Spleen (tissue), 13 donors: ENCODE measurements at places on chromosomes 12 and 14. TPM values are rescaled to one million over a fixed set of nuclear protein-coding genes. Genes with fewer than 3 reads are reported as not detected.

DNA sequence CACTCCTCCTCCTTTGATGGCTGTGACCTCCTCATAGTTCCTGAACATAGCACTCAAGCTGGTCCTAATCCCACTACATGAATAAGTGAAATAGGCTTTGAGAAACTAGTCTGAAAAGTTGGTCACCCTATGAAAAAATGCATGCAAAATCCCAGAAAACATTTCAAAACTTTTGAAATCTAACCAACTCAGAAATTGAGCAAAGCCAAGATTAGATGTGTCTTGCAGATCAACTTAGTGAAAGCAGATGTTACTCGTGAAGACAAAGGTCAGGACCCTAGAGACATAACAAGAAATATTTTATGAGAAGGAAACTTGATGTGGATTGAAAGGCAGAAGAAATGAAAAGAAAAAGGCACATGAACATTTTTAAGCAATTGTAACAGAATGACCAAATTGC, 63.3 kb downstream of the TSHR start:
- no peak for DNase-seq

- no peak for DNase-seq
Observed at GRCh38 chr12:21336656-21337055, 1.9 kb upstream of the SLCO1A2 start.

DNA sequence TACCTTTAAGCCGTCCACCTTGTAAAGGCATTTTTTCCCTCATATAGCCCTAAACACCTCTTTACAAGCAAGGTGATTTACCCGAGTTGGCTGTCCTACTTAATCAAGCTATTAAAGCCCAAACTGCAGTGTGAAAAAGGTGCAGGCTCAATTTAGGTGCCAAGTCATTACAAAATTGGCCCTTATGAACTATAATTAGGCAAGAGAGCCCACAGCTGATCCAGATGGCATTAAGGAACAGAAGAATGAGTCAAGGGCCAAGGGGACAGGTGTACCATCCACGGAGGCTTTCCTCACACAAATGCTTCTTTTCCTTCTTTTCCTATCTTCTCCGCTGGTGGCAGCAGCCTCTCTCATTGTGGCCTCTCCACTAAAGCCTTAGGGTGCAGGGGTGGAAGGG, 90.5 kb downstream of the TTC8 start:
- no peak for DNase-seq

DNA sequence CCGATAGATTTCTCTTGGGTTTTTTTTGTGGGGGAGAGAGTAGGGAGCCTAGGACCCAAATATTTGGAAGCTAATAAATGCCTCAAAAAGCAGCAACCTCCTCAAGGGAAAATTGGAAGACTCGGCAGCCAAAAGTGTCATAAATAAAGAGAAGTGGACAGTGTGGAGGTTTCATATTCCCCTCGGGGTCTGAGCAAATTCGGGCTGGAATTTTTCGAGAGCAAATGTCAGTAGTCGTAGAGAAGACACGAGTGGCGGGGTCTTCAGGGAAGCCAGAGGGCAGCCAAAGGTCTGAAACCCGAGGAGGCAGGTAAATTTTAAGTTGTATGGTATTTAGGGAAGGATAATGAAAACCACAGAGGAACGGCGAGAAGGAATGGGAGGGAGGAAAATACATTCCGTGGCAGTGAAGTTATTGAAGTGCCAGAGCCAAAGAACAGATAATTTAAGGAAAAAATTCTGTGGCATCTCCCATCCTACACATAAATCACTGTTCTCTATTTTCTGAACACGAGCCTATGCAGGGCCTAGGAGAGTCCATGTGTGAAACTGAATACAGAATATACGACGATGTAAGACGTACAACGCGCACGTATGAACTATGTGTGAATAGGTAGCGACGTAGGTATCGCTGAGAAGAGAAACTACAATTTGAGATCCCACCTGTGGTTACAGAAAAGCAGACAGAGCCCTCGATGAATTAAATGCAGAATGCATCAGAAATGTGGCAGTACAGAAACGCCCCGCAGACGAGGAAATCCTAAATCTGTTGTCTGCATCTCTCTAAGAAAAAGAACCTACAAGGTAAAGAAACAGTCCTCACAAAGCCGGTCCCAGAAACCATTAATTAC, 12.9 kb downstream of the BCL11B start:
- DNase-seq = no peak

PTPN21 gene
- 6.5 TPM for total RNA-seq

DNA sequence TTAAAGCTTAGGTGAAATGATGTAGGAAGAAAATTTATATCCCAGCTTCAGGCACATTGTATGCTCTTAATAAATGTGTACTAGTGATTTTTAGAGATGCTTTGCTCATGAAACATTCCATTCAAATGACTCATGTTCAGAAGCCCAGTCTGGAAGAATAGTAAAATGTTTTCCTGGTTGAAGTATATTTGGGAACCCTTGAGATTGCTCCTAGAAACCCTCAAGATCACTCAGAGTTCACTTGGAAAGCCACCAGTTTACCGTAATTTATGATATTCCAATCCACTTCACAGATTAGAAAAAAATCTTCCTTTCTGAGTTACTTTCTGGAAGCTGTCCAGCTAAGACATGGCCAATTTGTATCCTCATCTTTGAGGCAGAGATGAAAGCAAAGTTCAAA, 186.4 kb downstream of the SYT10 start:
- no peak for DNase-seq

GRCh38 chr14:24281636-24282035, 10.2 kb upstream of the RABGGTA start:
- no peak for DNase-seq

DNA sequence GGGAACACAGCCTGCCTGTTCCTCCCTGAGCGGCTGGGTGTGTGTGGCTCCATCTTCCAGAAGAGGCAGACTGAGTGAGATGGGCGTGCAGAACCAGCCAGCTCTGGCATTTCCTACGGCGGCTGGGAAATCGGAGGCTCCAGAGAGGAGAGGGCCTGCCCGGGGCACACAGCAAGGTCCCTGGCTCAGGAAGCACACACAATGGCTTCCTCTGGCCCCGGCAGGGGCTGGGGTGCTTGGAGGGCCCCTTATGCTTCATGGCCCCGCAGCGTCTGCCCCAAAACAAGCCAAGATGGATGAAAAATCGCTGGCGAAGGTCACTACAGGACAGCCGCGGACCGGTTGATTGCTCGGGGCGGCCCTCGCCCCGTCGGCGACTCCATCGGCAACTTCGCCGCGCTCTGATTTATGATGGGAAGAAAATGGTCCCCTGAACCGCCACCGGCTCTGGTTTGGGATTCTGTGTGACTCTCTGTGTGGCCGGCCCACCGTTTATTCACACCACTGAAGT, 191.5 kb upstream of the C14orf180 start:
- peak; percentile 74 for DNase-seq

GRCh38 chr14:32564596-32564995, 235.5 kb downstream of the AKAP6 start:
- DNase-seq = no peak

DNA sequence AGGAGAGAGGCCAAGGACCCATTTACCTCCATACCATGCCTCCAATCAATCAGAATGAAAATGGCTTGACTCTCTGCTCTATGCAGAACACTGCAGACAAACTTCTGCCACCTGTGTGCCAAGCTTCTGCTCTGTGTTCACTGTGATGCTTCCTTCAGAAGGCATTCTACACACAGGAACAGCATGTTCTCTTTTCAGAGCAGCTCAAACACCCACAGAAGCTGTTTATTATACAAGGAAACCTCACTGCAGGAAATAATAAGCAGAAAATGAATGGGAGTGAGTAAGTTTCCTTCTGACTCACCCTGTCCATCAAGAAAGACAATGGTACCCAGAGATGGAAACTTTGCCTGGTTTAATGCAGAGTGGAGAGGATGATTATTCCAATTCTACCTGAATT, 2.4 kb upstream of the ESR2 start:
- DNase-seq = no peak

GRCh38 chr12:3523058-3523457, 32.1 kb downstream of the PRMT8 start:
- DNase-seq = no peak

- DNase-seq = no peak
Observed at GRCh38 chr12:109664402-109664801, 49.2 kb upstream of the FAM222A start.

SLC25A21 gene
- not detected for total RNA-seq

- no peak for DNase-seq
Observed at GRCh38 chr12:112111931-112112330, 3.3 kb upstream of the NAA25 start.

GRCh38 chr12:72346363-72346944, 74.3 kb downstream of the TRHDE start:
- DNase-seq = no peak

PZP gene
- 2.6 TPM for total RNA-seq

DNA sequence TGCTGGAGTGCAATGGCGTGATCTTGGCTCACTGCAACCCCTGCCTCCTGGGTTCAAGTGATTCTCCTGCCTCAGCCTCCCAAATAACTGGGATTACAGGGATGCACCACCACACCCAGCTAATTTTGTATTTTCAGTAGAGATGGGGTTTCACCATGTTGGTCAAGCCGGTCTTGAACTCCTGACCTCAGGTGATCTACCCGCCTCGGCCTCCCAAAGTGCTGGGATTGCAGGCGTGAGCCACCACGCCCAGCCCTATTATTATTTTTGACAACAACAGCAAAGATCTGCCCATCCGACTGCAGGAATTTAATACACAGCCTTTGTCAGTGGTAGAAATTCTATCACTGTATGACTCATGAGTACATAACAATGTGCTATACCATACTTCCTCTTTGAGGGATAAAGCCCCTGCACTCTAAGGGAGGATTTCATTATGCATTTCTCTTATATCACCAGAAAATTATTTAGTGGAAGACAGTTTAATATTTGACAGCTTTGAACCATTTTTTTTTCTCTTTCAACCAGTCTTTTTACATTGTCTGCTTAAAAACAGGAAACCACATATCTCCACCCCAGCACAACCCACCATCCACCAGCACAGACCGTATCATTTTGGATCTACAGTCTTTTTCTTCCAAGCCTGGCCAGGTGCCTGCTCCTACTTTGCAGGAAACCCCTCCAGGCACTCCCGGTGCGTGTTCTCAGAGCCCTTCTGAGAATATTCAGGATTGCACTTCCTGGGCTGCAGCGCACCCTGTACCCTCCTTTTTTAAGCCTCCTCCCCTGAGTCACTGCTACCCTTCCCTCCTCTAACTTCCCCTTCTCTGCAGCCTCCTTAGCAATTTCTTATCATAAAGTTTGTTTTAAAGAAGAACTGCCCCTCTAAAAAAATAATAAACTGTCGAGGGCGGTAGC, 594 bp downstream of the ARHGDIB start:
- peak; percentile 81 for DNase-seq

GRCh38 chr12:83408146-83408545, 721.4 kb downstream of the TMTC2 start:
- no peak for DNase-seq

GRCh38 chr14:24535737-24536136, 27.7 kb upstream of the CMA1 start:
- no peak for DNase-seq

GOLGA5 gene
- 35.7 TPM for total RNA-seq

- no peak for DNase-seq
Observed at GRCh38 chr12:91985002-91985787, 160.5 kb downstream of the BTG1 start.

SLC39A2 gene
- not detected for total RNA-seq

DNA sequence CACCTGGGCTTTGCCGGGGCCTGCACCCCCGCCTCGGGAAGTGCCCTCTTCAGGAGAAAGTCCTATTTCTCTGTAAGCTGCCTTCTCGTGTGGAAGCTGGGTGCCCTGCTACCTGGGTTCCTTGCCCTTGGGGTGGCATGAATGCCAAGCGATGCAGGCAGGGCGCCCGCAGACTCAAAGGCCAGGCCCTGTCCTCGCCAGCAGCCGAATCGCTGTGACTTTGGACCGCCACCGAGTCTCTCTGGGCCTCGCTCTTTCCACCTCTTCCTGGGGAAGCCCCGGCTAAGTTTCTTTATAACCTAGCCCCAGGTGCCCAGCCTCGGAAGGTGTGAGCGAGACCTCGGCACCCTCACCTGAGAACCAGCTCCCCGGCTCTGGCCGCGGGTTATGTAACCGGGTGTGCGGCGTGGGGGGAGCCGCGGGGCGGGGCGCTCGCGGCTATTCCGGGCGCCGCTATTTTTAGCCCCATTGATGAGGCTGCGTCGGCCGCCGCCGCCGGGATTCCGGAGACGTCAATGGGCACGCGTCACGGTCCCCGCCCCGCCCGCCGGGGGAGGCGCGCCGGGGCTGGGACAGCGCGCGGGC, 14.6 kb upstream of the NR4A1 start:
- DNase-seq = peak; percentile 93

DNA sequence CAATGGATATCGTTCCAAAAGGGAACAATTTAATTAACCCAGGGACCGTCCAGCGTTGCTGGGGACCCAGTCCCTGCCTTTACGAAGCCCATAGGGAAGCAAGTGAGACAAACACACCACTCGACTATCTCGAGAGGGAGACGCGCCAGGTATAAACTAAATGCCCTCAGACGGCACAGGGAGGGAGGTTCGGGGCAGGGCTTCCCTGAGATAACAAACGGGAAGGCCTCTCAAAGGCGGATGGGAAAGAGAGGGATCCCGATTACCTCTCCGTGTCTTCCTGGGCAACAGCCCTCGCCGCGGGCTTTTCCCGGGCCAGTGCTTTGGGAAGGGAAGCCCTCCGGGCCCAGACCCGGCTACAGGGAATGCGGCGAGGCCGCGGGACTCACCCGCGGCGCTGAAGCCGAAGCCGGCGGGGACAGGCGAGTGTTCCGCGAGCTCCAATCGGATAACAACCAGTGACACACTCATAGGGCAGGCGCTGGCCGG, 390 bp downstream of the BRAP start:
- no peak for DNase-seq

DNA sequence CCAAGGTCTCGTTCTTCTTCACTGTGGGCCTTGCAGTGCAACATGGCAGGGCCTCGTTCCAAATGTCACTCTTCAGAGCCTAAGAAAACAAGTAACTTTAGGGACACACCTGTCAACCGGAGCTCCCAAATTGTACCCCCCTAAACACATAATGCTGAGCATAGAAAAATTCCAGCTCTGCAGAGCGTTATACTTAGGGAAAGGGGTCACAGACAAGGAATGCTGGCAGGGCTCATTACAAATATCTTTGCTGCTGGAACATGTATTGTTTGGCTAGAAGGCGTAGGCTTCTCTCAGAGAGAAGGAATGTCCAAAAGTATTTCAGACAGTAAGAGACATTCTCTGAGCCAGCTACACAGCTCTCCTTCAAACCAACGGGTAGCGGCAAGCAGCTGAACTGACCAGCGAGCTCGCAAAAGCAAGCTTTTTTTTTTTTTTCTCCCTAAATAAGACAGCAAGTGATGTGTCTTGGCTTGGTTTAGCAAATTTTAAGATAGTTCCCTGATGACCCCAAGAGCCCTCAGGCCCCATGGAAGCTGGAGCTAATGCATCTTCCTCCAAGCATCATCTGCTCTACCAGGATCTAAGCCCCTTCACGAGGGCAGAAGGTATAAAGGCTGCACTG, 24.5 kb downstream of the SSH1 start:
- peak; percentile 32 for DNase-seq
